ENCODE measurements at places on chromosomes 12 and 14.

DNA sequence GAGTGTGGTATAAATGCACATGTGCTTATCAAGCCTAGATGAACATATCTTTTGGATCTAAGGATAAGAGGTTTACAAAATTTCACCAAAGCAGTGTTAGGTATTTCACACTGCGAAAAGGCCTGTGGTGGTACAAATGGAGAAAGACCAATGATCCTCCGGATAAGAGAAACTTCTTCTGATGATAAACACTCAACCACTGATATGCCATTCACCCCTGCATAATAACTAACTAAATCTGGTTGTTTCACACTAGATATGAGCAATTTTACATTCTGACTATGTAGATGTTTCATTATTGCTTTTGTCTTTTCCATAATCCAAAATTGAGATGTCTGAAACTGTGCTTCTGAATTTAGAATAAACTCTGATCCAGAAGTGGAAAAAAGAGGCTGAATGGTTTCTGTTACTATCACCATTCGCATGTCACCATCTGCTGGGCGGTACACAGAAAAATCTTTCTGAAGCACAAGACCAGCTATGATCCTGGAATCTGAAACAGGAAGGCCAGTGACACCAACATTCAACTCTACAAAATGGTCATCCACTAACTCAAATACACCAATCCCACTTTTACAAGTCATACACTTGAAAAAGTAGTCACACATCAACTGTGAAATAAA lies 1.3 kb downstream of the BBS10 start:
- no peak for DNase-seq

DNA sequence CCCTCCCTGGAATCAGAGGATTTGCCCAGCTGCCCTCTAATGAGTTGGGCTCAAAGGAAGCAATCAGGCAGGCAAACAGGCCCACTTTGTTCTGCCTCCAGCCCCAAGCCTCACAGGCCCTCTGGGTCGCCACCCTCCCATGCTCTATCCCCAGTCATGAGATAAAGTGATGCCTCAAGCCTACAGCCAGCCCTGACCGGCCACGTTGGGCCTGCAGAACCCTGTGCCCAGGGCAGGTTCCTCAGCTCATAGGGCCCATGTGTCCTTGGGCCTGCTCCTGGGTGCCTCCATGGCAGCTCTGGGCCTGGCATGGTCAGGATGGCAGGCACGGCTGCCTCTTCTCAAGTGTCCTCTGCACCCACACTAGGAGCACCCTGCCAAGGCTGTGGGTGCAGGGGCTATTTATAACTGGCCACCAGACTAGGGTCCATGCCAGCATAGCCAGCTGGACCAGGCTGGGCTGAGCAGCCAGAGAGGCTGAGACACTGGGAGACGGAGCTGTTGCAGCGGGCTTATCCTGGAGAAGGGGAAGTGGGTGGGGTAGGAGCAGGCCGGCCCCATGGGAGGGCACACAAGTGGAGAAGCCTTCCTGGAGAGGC lies 20.2 kb downstream of the HDAC7 start:
- DNase-seq: no peak

- DNase-seq: no peak
These were observed 365.6 kb downstream of the DPF3 start for GRCh38 chr14:72528059-72528862.

DNA sequence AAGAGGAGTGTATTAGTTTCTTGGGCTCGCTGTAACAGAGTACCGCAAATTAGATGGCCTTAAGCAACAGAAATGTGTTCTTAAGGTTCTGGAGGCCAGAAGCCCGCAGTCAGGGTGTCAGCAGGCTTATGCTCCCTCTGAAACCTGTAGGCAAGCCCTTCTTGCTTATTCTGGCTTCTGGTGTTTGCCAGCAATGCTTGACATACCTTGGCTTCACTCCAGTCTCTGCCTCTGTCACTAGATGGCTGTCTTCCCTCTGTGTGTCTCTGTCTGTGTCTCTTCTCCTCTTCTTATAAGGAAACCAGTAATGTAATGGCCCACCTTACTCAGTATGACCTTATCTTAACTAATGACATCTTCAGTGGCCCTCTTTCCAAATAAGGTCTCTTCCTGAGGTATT lies 85.1 kb downstream of the DERA start:
- no peak for DNase-seq

Measured in stimulated activated CD4-positive, alpha-beta T cell treated with anti-CD3 and anti-CD28 coated beads, Interleukin-1b, Interleukin-23, amount 100 ng/mL, for 1 hour (primary cell).